ENCODE measurements at places on chromosomes 16 and 17.

DNA sequence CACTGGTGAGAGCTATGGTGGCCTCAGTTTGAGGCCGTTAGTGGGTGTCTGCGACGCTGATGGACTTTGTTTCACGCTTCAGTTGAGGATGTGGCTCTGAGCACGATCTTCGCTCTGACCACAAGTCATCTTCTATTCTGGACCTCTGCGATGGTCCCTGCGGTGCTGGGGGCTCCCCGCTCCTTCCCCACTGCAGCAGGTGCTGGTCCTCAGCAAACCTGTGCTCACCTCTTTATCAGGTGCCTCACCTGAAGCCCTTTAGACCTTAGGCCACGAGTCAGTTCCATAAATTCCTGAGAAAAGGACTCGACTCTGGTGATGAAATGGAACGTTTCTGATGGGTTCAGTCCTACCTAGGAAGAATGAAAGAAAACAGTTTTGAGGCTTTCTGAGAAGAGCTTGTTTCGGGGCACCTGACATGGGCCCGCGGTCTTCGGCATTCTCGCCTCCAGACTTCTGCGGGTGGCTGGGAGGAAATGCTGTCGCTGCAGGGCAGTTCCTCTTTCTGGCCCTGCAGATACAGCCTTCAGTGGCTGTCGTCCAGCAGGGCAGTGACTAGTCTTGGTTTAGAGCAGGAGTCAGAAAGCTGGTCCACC, 4.7 kb downstream of the KCTD5 start:
- DNase-seq = no peak

DNA sequence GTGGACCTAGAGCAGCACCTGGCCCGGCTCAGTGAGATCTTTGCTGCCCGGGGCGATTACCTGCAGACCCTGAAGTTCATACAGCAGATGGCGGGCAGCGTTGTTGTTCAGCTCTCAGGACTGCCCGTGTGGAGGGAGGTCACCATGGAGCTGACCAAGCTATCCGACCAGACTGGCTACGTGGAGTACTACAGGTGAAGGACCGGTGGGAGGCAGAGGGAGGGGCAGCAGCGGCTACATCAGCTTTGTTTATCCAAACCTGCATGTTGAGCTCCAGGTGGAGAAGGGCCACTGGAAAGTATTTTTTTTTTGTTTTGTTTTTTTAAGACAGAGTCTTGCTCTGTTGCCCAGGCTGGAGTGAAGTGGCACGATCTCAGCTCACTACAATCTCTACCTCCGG, 23.9 kb downstream of the TTYH2 start:
- DNase-seq = no peak

GRCh38 chr17:52181782-52182181, 23.3 kb upstream of the CA10 start:
- DNase-seq = no peak

- DNase-seq = no peak
These were observed 31.8 kb downstream of the CDRT15L2 start for GRCh38 chr17:20611309-20611708.

DNA sequence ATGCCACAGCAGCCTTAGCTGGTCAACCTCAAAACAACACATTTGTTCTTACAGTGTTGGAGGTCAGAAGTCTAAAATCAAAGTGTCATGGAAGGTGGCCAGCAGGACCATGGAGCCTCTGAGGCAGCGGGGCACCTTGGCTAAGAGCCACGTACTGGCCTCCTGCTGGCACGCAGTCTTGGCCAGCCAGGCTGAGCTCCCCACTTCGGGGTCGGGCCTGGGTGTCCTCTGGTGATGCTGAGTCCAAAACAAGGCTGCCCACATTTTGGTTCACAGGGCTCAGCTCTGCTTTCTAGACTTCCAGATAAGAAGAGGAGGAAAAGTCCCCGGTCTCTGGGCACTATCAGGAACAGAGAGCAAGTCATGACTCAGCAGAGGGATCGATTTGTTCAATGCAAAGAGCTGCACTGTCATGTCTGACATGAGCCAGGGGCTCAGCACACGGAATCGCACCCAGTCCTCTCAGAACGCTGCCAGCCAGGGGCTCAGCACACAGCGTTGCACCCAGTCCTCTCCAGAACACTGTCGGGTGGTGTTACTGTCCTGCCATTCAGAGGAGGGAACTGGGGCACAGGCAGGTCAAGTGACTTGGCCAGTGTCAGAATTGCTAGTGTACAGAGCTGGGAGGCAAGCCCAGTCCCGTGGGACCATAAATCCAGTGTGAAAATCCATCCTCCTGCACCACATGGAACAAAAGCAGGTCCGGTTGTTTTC, 2.5 kb downstream of the LGALS9 start:
- DNase-seq = no peak

DNA sequence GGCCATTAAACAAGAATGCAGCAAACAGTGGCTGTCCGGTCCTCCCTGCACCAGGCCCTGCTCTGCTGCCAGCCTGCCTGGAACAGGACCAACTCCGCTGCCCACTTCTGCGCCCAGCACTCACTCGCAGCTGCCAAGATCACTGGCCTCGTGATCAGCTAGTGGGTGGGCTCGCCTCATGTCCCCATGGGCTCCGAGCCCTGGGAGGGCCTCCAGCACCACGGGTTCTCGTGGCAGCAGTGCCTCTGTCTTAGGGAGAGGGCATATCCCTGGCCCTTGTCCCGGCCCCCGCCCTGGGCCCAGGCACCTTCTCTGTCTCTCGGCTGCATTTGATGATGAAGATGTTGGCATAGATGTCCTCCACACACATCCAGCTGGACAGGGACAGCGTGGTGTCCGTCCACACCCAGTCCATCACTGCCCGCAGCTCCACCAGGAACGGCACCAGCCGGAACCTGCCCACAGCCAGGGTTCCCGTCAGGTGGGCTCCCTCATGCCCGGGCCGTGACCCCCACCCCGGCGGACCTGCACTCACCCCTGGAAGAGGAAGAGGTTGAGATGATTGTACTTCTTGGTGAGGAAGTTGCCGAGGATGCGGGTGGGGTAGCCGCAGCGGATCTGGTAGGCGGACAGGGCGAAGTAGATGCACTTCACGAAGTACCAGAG, 13.1 kb downstream of the CTU2 start:
- no peak for DNase-seq

DNA sequence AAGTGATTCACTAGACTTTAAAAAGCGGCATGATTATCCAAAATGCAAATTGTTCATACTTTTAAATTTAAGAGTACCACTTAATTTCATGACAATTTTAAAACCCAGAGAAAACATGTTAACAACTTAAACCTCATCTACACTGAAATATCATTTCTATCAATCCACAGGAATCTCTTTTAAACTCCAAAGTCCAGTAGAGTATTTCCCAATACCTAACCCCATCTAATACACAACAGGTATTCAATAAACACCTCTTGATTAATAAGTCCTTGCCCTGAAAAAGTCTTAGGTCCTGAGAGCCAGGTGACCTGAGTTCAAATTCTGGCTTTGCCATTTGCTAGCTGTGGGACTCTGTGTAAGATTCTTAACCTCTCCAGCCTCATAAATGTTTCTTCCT, 14.7 kb downstream of the CEP20 start:
- DNase-seq = no peak

DNA sequence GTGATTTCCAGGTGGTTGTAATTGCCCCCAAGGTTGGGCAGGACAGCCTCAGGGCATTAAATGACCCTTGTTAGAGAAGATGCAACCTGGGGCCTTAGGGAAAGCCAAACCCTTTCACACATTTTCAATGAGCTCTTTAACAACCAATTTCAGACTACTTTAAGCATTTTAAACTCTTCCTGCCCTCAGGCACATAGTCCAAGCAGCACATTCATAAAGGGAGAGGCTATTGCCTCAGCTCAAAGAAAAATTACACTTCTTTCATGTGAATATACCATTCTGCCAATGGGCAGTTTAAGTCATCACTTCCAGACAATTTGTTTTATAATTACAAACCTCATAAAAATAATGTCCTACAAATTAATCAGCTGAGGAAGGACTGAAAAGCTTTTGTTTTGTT, 544.5 kb downstream of the NPIPA7 start:
- DNase-seq = no peak

GRCh38 chr16:74101379-74102137, 195.1 kb upstream of the PSMD7 start:
- DNase-seq = no peak

- no peak for DNase-seq
These were observed 63.3 kb upstream of the TMC5 start for GRCh38 chr16:19354371-19354770.

- no peak for DNase-seq
These were observed 4.9 kb upstream of the ACTG1 start for GRCh38 chr17:81517339-81518112.

- DNase-seq = peak; percentile 34
These were observed 107.0 kb upstream of the CACNG5 start for GRCh38 chr17:66727634-66728570.

DNA sequence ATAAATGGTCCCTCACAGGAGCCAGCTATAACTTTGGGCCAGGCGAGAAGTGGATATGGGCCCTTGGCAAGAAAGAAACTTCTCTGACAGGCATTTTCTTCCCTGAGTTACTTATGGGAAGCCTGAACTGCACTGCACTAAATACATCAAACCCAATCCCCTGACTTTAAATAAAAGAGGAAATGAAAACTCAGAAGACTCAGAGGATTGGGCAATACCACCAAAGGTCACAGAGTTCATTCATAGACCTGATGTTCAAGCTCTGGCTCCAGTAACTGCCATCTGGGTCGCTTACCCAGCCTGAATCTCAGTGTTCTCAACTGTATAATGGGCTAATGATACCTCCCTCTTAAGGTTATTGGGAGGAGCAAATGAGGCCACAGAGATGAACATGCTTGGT, 815 bp downstream of the KRT35 start:
- no peak for DNase-seq

DNA sequence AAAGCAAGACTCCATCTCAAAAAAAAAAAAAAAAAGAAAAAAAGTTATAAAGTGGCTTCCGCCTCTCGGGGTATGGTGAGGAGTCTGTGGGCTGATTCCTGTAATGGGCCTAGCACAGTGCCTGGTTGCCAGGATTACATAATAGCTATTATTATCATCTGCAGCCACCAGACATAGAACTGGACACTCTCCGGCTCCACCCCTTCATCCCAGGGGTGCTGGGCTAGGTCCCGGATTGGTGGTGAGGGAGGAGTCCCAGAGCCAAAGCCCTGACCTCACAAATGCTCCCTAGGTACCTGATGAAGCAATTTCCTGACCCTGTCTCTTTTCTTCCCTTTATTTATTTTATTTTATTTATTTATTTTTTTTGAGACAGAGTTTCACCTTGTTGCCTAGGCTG, 11.6 kb upstream of the ADGRG1 start:
- DNase-seq = no peak

DNA sequence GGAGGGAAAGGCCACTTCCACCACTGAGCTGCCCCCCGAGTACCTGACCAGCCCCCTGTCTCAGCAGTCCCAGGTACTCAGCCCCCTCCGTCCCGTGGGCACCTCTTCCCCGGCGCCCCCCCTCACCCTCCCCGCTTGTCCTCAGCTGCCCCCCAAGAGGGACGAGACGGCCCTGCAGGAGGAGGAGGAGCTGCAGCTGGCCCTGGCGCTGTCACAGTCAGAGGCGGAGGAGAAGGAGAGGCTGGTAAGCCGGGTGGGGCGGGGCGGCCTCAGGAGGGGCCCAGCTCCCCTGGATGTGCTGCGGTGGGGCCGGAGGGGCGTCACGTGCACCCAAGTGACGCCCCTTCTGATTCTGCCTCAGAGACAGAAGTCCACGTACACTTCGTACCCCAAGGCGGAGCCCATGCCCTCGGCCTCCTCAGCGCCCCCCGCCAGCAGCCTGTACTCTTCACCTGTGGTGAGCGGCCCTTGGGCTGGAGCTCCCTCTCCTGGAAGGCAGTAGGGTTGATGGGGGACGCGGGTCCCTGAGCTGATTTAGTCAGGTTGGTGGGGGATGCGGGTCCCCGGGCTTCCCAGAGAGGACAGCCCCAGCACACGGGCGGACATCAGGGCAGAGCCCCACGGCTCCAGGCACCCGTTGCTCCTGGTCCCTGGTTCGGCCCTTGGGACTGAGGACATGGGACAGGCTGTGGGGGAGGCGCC, 9.5 kb upstream of the MRPL12 start:
- DNase-seq = no peak

DNA sequence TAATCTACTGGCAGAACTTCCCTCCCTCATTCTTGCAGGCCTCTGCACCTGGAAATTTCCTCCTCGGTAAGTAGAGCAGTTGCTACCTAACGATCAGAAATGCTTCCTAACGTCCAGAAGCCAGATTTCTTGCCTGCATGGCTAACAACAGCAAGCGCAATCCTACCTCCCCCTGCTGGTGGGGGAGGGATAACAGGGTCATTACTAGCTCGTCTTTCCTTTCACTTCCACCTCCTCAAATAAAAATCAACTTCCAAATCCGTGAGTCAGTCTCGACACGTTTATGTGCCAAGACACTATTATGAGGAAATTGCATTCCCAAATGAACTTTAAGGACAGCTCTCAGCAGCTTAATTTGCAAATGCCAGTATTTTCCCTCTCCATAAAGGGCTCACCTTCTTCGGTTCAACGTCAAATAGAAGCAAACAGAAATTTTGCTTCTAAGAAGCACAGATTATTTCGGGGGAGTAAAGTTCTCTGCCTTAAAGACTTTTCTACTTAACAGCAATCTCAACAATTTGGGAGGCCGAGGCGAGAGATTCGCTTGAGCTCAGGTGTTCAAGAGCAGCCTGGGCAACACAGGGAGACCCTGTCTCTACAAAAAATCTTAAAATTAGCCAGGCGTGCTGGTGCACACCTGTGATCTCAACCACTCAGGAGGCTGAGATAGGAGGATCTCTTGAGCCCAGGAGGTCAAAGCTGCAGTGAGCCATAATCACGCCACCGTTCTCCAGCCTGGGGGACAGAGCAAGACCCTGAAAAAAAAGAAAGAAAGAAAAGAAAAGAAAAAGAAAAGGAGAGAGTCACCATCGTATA, 188.6 kb upstream of the PSMD7 start:
- peak; percentile 57 for DNase-seq

DNA sequence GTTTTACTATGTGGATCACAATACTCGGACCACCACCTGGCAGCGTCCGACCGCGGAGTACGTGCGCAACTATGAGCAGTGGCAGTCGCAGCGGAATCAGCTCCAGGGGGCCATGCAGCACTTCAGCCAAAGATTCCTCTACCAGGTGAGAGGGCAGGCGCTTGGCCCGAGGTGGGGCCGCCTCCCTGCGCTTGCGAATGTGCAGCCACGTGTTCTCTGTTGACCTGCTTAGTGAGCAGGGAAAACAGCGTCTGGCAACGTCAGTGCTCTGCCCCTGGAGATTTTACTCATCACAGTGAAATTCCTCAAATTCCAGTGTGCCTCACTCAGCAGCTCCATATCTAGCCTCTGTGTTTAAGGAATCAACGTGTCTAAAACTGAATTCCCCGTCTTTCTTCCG, 33.4 kb upstream of the CLEC18A start:
- DNase-seq = peak; percentile 97

- no peak for DNase-seq
These were observed 26.9 kb downstream of the NSMCE1 start for GRCh38 chr16:27241658-27242057.

GRCh38 chr16:69217433-69217832, 30.5 kb downstream of the SNTB2 start:
- peak; percentile 72 for DNase-seq

- DNase-seq = peak; percentile 90
These were observed 498.2 kb upstream of the ERCC4 start for GRCh38 chr16:13421726-13422125.
